SK-N-SH (cell line): ENCODE measurements at places on chromosomes 1 and 21.

- DNase-seq = peak; percentile 38
Measured at GRCh38 chr1:201791779-201792173, 37.2 kb upstream of the IPO9 start.

DNA sequence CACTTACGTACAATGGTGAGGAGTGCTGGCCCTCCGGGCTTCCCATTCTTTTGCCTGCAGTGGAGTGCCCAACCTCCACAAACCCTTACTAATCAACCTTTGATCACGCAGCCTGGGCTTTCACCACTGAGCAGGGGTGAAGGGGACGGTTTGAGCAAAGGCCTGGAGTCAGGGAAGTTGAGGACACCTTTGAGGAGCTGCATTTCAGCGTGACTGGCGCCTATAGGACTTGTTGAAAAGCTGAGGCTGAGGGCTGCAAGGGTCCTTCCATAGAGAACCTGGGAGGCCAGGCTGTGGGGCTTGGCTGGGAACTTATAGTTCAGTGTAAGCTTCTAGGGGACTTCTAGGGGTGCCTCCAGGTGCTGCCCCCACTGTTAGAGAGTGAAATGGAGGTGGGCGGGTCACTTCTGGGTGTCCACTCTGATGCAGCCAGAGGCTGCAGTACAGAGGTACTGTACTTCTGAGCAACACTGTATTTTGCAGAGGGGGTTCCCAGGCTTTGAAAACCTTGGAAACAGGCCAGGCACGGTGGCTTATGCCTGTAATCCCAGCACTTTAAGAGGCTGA is 9.8 kb downstream of the SYTL1 start:
- DNase-seq = no peak

- no peak for DNase-seq
Measured at GRCh38 chr1:23914921-23915320, 1.8 kb upstream of the CNR2 start.

DNA sequence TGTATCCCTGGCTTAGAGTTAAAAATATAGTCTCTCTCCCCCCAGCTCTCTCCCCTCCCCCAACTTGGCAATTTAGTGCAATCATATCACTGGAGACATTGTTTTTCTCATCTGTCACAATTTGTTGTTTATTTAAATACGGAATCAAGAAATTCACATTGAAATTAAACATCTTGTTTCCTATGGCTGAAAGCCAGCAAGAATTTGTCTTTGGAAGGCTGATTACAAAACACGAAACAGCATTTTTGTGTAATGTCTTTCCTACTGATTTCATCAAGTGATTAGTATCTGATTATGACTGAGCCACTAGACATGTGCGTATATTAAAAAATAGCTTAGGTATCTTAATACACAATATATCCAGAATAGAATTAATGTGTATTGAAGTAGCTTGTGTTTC is 119.7 kb downstream of the LYPLAL1 start:
- DNase-seq = no peak

DNA sequence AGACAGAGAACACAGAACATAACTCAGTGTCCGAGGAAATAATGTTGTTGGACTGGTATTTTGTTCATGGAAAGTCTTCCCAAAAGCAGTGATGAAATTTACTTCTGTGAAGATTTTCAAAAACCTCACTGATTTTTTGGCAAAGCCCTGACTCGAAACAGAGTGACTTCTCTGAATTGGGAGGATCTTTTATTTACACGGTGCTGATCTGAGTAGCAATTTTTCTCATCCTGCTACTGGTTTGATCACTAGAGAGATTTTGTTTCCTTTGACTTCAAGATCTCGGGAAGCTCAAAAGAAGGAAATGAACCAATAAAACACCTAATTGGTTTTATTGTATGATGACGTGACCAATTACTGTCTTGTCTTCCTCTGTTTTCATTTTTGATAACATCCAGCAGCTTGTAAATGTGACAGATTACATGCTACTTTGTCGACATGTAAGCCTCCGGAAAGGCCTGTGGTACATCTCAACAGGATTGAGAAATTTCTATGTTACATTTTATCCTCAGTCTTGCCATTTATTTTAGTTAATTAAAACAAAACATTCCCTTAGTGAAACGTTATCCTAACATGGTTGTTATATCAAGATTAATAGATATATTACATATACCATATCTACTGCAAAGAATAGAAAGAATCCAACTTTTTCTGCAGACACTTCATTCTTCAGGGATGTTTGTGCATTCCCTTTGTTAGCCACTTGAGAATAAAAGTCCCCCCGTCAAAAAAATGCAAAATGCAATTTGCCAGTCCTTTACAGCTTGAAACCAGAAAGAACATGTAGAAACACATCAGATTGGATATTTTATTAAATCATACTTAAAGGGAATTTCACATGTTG is 42.8 kb upstream of the IFI44L start:
- peak; percentile 9 for DNase-seq

GRCh38 chr1:92515796-92516201 is 29.1 kb upstream of the GFI1 start:
- no peak for DNase-seq

DNA sequence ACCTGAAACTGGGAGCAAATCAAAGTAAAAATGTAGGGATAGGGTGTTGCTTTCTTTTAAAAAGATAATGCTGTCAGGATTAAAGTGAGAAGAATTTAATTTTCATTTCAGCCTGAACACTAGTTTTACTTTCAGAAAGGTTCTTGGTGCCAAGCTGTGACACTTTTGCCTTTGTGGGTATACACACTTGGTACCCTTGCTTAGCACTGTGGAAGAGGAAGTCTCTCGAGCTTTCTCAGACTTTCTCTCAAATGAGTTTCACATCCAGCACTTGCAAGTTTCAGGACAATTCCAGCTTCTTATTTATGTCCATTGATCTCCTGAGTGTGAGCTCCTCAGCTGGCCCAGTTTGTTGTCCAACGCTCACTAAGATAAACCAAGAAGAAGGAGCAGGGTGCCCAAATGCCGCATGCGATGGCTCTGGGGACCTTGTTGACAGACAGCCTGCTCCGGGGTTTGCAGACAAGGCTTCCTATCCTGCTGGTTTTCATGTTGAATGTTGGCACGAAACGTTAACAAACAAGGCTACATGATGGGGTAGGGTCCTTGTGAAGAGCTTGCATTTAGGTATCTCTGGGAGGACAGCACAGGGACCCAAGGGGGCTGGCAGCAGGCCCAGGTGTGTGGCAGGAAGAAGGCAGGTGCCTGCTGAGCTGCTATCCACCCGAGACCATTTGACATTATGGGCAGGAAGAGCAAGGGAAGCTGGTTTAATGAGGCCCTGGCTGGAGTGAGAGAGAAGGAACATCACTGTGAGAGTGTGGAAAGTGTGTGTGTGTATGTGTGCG is 79.7 kb downstream of the POFUT2 start:
- no peak for DNase-seq

- no peak for DNase-seq
Measured at GRCh38 chr1:88812366-88812765, 79.0 kb downstream of the GTF2B start.

GRCh38 chr1:62050165-62050564 is 144.5 kb upstream of the L1TD1 start:
- no peak for DNase-seq

DNA sequence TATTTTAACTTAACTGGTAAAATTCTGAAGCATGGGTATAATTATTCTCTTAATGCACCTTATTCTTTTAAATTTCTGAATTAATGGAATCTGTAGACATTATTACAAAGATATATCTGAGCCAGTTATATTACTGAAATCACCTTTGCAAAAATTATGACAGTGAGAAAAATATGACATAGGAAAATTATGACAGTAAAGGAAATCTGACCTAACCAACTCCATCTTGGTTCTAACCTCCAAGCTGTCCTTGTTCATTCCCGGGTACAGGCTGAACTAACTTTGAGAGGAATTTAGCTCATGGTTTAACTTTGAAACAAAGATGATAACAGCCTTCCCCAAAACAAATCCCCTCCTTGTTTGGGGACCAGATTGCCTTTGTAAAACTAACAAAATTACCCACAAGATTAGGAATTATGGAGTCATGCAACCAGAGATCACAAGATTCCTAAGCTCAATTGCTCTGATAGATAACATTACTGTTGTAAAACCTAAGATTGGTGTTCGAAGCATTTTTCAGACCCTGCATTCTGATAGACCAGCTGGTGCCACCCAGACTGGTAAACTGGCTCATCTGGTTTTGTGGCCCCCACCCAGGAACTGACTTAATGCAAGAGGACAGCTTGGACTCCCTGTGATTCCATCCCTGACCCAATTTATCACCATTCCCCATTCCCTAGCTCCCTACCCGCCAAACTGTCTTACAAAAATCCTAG is 9.4 kb upstream of the CD55 start:
- DNase-seq = no peak

GRCh38 chr1:14245954-14246353 is 352.5 kb upstream of the KAZN start:
- DNase-seq = no peak

DNA sequence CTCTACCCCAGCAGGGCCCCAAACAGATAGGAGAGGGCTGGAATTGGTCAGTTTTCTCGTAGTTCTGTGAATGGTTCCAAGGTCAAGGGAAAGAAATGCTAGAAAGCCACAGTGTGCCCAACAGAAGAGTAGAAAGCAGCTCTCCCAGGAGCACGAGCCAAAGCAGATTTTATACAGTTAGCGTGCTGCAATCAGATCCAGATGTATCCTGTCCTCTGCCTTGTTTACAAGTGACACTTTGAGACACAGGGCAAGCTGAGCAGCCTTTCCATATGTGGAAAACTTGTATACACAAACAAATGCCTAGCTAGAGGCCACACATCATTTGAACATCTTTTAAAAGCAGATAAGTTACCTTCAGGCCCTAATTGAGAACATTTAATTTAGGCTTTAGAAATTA is 6.5 kb downstream of the VAMP3 start:
- DNase-seq = no peak

- DNase-seq = no peak
Measured at GRCh38 chr1:17187051-17187450, 17.9 kb upstream of the PADI1 start.

- no peak for DNase-seq
Measured at GRCh38 chr1:75503221-75503974, 107.5 kb downstream of the SLC44A5 start.

DNA sequence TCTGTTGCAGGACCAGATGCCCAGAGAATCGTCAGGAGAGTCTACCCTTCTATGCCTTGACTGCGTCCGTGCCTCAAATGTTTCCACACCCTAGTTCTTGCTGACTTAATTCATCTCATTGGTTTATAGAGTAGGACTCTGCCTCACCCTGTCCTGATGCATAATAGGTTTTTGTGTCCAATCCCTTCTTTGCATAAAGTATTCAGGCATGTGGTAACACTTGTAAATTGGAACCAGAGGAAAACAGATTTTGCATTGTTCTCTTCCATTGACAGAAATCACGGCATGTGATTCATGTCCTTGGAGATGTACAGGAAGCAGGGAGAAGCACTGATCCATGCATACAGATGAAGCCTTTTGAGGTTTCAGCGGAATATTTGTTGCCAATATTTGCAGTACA is 29.5 kb downstream of the PLPPR5 start:
- no peak for DNase-seq

- no peak for DNase-seq
Measured at GRCh38 chr1:145719230-145720079, at the start of gene CD160. Gene CD160, plus strand, starts transcription at chr1:145719499. Its CDS starts 8,829 bp downstream, at chr1:145728328.

- no peak for DNase-seq
Measured at GRCh38 chr1:197127246-197127912, 19.1 kb downstream of the ASPM start.

- no peak for DNase-seq
Measured at GRCh38 chr1:67342076-67342890, 34.6 kb downstream of the IL12RB2 start.

GRCh38 chr1:66834926-66835325 is 33.9 kb upstream of the INSL5 start:
- DNase-seq = no peak

GRCh38 chr1:43878440-43878839 is 55.2 kb upstream of the ARTN start:
- DNase-seq = no peak

DNA sequence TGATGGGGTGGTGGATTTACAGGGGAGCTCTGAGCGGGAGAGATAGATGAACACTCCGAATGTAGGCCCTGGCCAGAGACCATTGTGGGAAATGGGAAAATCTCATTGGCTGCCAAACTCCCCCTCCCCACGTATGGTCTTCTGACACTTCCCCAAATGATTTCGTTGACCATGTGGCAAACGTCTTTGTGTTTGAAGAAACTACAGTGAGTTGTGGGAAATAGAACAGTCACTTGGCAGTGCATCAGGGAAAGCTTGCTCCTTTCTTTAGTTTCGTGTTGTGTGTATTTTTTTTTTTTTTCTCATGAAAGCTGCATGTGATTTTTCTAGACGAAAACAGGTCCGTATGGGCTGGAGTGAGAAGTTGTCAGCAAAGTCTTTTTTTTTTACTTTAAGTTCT is 25.0 kb upstream of the GRIK3 start:
- no peak for DNase-seq

- peak; percentile 27 for DNase-seq
Measured at GRCh38 chr1:242185731-242186130, 186.8 kb upstream of the MAP1LC3C start.

DNA sequence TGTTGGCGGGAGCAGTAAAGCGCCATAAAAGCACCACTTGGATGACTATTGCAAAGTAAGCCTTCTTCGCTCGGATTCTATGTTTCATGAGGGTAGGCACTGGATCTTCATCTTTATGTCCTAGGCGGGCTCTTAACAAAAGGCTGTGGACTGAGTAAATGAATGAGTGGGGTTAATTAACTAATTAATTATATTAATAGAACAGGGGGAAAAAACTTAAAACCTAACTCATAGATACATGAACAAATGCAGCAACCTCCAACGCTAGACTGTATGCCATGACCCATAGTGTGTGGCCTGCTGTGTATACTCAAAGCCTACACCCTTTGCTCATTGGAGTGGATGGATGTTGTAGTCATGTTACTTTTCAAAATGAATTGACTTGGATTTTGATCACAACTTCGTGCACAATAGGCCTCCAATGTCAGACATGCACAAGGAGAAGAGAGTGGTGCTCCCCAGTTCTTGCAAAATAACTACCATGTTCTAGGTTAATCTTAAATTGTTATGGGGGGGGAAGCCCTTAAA is 417 bp upstream of the GFI1 start:
- DNase-seq = no peak

DNA sequence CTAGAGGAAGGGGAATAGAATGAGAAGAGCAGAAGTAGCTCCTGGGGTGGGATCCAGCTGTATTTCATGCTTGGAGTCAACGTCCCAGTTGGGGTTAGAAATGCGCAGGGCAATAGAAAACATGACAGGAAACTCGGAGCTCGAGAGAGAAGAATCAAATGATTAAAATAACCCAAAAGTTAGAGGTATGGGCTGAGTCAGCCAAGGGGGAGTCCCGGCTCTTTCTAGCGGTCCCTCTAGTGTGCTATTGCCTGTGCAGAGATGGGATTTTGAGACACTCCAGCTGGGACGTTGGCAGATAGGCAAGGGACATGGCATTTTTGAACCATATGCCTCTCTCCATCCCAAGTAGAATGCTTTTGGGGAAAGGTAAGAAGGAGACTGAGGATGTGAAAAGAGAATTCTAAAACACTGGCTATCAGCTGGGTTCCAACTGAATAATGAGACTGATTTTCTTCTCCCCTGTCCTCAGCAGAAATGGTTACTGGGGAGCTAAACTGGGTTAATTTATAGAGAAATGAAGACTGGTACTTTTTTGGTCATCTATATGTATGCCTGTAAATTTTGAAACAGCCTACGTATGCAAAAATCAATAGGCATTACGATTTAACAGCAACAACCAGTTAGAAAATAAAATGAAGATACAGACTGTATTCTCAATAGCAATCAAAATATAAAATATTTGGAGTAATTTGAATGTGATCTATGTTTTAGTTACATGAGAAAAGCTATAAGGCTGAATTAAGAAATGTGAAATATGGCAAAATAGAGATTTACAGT is 7.0 kb upstream of the VPS26C start:
- no peak for DNase-seq

GRCh38 chr1:244234009-244234643 is 183.0 kb downstream of the ZBTB18 start:
- DNase-seq = no peak
